ENCODE measurements at places on chromosomes 11 and 22. TPM values are rescaled to one million over a fixed set of nuclear protein-coding genes. Genes with fewer than 3 reads are reported as not detected.

The ACTN3 gene
- polyA plus RNA-seq = 0.49 TPM

DNA sequence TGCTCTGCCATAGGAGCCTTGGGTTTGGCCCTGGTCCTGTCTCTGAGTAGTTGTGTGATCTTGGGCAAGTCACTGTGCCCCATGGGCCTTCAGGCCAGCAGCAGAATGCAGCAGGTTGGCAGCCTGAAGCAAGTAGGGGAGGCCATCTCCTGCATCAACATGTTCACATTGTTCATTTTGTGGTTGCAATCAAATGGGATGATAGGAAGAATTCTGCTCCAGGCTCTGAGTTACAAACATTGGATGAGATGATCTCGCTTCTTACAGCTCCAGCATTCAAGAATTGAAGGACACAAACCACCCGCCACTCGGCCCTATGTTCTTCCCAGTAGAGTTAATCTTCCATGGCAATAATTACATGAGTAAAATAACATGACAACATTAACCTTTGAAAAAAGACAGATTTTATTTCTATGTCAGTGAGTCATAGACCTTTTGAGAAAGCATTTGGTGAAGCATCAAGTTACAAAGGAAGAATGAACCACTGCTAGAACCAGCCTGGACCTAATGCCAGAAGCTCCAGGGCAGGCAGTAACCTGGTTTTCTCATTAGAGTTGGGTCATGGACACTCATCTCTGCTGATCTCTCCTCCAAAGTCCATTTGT is 308.3 kb upstream of the NCAM1 start:
- DNase-seq = no peak

DNA sequence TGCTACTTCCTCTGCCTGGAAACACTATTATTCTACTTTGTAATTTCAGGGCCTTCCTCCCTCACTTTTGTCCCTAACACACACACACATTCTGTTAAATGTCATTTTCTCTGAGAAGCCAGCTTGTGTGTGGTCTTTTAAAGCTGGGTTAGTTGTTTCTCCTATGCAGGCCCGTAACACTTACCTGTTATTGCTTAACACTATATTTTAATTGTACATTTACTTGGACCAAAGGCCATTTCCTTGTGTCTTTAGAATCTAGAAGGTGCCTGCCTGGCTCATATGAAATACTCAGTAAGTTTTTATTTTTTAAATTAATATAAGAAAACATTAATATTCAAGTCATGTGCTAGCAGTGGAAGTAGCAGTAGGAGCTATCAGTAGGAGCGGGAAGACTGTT is 30.6 kb downstream of the FAR1 start:
- no peak for DNase-seq

The OVCH2 gene
- polyA plus RNA-seq = 6.2 TPM

GRCh38 chr11:47398551-47398950 is 9.8 kb upstream of the SLC39A13 start:
- DNase-seq = no peak

GRCh38 chr11:71236836-71237475 is 15.4 kb downstream of the SHANK2 start:
- DNase-seq = no peak

The SMIM35 gene
- 0.11 TPM for polyA plus RNA-seq

DNA sequence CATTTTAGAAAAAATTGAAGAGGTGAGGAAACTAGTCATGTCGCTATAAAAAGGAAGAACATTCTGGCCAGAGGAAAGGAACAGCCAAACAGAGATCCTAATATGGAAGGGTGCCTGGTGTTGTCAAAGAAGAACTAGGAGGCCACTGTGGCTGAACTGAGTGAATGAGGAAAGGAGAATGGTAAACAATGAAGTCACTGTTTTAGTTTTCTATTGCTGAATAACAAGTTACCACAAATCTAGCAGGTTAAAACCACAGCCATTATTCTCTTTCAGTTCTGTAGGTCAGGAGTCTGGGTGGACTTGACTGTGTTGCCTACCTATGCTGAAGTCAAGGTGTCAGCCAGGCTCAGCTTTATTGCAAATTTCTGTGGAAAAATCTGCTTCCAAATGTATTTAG is 549.3 kb upstream of the CCDC90B start:
- no peak for DNase-seq

GRCh38 chr11:24289301-24289700 is 207.6 kb upstream of the LUZP2 start:
- DNase-seq = no peak

The CCDC134 gene
- polyA plus RNA-seq = 11.2 TPM

- DNase-seq = no peak
These were observed 2.7 kb downstream of the HIPK3 start for GRCh38 chr11:33259869-33260268.

- no peak for DNase-seq
These were observed 350.9 kb downstream of the TTC28 start for GRCh38 chr22:28328756-28329155.

The CPT1B gene
- polyA plus RNA-seq = 12.7 TPM

DNA sequence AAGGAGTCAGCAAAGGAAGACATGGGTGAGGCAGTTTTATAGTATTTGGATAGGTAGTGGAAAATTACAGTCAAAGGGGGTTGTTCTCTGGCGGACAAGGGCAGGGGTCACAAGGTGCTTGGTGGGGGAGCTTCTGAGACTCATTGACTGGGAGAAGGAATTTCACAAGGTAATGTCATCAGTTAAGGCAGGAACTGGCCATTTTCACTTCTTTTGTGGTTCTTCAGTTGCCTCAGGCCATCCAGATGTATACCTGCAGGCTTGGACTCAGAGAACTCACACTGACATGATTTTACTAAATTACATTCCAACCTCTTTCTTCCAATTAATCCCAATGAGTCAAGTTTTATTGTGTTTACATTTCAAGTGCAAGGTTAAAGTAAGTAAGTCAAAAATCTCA is 240.5 kb upstream of the API5 start:
- DNase-seq = no peak

- no peak for DNase-seq
These were observed 118.5 kb upstream of the ARHGAP20 start for GRCh38 chr11:110830747-110831146.

DNA sequence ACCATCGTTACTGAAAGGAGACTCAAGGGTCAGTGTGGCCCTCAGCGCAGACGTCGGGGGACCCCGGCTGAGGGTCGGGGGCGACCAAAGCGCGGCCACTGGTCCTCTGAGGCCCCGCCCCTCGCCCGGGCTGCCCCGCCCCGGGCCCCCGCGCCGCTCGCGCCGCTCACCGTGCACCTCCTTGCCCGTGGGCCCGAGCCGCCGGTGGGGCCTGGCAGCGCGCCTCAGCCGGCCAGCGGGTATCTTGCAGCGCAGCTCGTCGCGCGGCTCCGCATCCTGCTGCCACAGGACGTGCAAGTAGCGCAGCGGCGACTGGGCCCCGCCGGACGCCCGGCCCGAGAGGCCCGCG is 419 bp downstream of the ANKRD54 start:
- no peak for DNase-seq

The ZC3H12C gene
- polyA plus RNA-seq = 8.1 TPM

- DNase-seq = no peak
These were observed 4.2 kb downstream of the FAR1 start for GRCh38 chr11:13672576-13673210.

DNA sequence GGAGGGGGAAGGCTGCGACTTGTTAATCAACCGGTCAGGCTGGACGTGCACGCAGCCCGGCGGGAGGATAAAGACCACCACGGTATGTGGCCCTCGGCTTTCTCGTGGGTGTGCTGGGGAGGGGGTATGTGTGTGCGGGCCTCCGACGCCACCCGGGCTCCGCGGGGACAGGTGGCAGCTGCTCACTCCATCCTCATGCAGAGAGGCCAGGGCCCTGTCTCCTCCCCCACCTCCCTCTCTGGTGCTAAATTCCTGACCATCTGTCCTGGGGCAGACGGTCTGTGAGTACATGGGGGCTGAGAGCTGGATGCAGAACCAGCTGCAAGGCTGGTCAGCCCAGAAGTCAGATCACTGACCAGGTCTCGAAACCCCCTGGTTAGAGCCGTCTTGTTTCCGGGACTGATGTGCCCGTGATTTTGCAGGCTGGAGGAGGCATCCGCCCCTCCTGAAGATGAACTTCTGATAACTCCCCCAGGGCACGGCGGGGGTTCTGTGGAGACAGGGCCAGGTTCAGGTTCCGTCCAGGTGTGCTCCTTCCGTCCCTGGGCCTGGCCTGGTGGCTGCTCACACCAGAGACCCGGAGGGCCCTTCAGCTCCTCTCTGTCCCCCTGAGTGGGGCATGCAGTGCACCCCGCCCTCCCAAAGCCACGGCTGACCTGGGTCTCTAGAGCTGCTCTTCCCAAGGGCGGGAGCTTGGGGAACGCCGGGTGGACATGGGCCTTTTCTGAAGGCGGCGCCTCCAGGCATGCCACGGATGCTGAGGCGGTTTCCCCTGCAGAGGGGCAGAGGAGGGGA is 1119.7 kb downstream of the BRD1 start:
- no peak for DNase-seq

The ZNF214 gene
- polyA plus RNA-seq = 12.3 TPM

- no peak for DNase-seq
These were observed 1.8 kb downstream of the CELF1 start for GRCh38 chr11:47551086-47551485.

GRCh38 chr11:115496892-115497291 is 7.3 kb downstream of the CADM1 start:
- no peak for DNase-seq

The NOX4 gene
- polyA plus RNA-seq = 53.8 TPM

The DRD2 gene
- 1.4 TPM for polyA plus RNA-seq

The FBLN1 gene
- polyA plus RNA-seq = 95.5 TPM

DNA sequence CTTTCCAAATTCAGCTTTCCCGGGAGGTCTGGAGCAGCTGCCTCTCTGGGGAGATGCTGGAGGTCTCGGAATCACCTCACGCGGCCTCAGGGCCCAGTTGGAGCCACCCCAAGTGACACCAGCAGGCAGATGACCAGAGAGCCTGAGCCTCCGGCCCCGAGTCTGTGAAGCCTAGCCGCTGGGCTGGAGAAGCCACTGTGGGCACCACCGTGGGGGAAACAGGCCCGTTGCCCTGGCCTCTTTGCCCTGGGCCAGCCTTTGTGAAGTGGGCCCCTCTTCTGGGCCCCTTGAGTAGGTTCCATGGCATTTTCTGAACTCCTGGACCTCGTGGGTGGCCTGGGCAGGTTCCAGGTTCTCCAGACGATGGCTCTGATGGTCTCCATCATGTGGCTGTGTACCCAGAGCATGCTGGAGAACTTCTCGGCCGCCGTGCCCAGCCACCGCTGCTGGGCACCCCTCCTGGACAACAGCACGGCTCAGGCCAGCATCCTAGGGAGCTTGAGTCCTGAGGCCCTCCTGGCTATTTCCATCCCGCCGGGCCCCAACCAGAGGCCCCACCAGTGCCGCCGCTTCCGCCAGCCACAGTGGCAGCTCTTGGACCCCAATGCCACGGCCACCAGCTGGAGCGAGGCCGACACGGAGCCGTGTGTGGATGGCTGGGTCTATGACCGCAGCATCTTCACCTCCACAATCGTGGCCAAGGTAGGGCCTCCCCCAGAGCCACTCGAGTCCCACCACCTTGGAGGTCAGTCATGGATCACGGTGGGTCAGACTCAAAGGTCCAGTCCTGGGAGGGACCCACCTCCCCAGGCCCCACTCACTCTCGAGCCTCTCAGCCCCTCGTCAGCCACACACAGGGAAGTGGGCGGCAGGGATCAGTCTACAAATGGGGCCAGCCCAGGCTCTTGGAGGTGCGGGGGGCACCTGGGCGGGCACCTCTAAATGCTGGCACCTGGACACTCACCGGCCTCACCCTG is 525 bp downstream of the SLC22A12 start:
- no peak for DNase-seq

The AMPD3 gene
- 5.0 TPM for polyA plus RNA-seq

DNA sequence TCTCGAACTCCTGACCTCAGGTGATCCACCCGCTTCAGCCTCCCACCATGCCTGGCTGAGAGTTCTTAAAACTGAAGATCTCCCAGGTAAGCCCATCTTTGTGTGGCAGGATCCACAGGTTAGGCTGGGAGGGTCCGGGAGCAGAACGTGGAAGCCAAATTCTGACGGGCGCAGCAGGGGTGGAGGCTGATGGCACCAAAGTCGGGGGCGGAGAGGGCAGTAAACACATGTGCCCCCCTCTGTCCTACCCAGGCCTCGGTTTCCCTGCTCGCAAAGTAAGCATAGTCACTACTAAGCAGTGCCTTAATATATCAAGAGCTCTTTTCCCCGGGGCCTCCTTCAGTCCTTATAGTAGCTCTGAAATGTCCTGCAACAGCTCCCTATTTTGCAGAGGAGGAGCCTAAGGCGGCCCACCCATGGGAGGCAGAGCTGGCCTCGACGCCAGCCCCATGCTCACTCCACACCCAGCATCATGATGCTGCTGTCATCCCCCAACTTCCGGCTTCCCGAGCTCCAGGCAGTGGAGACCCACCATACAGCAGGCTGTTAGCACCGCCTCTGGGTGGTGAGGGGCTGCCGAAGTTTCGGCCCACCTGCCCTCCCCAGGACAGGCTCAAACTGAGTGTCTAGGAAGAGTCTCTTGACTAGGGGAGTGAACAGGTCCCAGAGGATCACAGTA is 230.0 kb downstream of the CTTN start:
- DNase-seq = no peak

GRCh38 chr11:103773537-103773936 is 262.9 kb upstream of the DDI1 start:
- no peak for DNase-seq

DNA sequence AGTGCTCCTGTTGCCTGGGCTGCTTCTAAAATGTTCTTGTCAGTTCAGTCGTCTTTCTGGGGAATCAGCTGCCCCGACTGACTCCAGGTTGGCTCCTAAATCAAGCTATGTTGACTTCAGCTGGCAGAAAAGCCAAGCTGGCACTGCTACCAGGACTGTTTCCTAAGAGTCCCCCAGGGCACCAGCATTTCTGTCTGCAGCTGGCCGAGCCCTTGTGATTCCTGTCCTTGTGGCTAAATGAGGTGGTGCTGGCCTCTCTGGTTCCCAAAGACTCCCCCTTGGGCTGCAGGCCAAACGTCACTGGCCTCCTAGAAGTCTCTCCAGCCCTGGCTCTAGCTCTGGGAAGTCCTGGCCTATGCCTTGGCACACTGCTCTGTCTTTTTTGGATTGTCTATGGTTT is 31.1 kb downstream of the GRAMD1B start:
- no peak for DNase-seq

DNA sequence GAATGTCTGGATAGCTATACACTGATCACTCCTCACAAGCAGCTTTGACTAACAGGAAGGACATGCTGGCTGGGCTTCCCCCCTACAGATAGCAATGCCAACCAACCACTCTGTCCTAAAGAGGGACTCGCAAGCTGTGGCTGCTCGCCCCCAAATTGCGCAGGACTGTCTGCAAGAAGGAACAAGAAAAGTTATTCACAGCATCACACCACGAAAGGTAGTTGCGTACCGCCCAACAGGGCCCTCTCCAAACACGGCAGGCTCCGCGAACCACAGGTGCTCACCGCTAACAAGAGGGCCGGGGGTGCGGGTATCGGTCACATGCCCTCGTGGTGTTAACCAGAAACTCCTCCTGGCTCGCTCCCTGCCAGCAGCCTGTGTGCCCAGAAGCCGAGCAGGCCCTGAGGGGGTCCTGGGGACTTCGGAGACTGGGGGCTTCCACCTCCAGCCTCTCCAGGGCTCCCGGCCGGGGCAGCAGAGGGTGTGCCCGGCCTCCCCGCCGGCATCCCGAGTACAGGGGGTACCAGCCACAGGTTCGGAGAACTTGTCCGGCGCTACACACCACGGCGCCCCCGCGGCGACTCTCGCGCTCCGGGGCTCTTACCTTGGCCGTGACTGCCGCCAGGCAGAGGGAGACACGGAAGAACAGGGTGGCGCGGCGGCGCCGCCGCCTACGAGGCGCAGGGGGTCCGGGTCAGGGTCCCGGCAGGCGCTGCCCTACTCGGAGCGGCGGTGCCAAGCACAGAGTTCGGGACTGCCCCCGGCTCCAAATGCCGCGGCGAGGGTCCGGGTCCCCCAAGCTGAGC is 682 bp downstream of the LARGE1 start:
- DNase-seq = no peak
